ENCODE measurements at places on chromosomes 5 and 9.

DNA sequence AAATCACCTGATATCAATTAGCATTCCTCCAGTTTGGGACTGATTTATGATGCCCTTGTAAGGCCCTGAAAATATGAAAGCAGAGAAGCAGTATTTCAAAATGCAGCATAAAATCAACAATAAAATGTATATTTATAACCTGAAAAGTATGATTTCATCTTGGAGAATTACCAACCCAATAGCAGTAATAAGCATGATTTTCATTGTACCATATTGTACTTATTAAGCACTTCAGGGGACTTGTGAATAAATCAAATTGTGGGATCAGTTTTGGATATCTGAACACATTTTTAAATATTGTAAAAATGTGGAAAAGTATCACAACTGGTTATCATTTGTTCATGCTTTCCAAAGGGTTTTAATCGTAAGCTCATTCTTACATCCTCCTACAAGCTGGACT lies 250.8 kb downstream of the DMRT2 start:
- DNase-seq = no peak

GRCh38 chr5:123690821-123691220 lies 178.8 kb downstream of the CSNK1G3 start:
- no peak for DNase-seq

DNA sequence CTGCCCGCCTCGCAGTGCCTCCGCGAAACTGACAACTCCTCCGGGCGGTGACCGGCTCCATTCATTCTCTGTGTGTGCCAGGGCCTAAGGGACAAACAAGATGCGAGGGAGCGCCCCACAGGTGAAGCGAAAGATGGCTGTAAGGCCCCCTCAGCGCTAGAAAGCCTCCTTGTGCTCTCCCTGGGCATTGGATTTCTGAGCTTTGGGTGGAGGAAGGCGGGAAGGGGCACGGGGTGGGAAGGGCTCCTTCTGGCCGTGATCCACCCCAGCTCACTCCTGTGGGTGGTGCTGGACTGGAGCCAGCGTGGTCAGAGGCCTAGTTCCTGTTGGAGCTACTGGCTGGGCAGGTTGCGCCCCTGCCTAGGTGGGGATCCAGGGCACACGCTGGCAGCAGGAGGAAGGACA lies 943 bp downstream of the GALNT12 start:
- DNase-seq = no peak

GRCh38 chr5:169615561-169615960 lies 21.5 kb upstream of the DOCK2 start:
- no peak for DNase-seq

GRCh38 chr5:139272471-139273321 lies 20.8 kb upstream of the MATR3 start:
- no peak for DNase-seq
